Central memory CD8-positive, alpha-beta T cell (primary cell): ENCODE measurements at places on chromosomes 4 and X.

DNA sequence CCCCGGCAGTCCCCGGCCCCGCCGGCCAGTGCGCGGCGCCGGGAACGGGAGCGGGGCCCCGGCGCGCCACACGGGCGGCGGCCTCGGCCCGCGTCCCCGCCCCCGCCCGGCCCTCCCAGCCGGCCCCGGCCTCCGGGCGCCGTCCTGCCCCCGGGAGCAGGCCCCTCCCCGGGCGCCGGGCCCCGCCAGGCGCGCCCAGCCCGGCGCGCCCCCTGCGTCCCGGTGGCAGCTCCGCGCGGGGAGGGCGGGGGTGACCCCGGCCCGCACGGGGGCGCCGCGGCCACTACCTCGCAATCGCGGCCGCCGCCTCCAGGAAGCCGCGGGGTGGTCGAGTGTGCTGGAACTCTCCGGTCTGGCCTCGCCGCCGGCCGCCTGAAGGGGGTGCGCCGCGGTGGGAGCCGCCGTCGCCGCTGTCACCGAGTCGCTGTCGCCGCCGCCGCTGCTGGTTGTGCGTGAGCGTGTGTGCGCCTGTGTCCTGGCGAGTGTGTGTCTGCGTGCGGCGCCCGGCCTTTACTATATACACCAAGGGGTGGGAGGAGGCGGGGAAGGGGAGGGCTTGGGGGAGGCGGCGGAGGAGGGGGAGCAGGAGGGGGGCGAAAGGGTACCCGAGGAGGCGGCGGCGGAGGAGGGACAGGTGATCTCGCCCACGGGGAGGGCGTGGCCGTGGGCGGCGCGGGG is at the start of gene RAI2:
Gene RAI2, minus strand, starts transcription at position 488 of the 678 bp plus-strand sequence. CDS start 59,288 bp downstream, outside the sequence.
- no peaks in the 10 kb centered on the region for H3K36me3 ChIP-seq
- peak within 1 kb of the TSS; percentile 56 for H3K4me3 ChIP-seq
- peaks cover 49% of the 10 kb centered on the region for H3K27me3 ChIP-seq
- no peaks in the 10 kb centered on the region for H3K4me1 ChIP-seq
- no peak for DNase-seq

GRCh38 chrX:110086162-110086915 is 83.4 kb downstream of the TMEM164 start:
- H3K27ac ChIP-seq, result no peak overlapping the region
- H3K4me1 ChIP-seq, result peaks cover 12% of the 10 kb centered on the region
- peaks cover 3% of the 10 kb centered on the region for H3K36me3 ChIP-seq
- no peak for DNase-seq
- H3K27me3 ChIP-seq, result no peaks in the 10 kb centered on the region
- no peak overlapping the region for H3K4me3 ChIP-seq

- peak overlapping the region; percentile 53 for H3K4me3 ChIP-seq
- no peak overlapping the region for H3K27ac ChIP-seq
- H3K4me1 ChIP-seq, result peaks cover 8% of the 10 kb centered on the region
- peaks cover 2% of the 10 kb centered on the region for H3K36me3 ChIP-seq
Measured at GRCh38 chrX:40004921-40005291, 92.9 kb downstream of the BCOR start.

DNA sequence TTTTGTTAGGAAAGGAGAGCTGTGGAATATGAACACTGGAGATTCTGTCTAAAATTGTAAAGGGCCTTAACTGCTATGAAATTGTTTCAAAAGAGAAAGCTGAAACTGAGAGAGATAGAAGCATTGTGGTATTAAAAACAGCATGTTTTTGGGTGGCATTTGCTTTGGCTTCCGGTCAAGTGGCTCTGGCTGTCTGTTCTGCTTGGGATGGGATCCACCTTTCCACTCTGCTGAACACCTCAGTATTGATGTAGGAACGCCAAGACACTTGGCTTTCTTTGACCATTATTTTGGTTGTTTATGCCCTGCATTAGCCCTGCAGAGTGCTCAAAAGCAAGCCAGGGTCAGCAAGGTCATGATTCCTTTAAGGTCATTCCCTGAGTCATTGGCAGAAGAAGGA is 199.7 kb downstream of the SLC4A4 start:
- no peak overlapping the region for H3K27ac ChIP-seq
- no peak overlapping the region for H3K4me3 ChIP-seq
- H3K27me3 ChIP-seq, result no peaks in the 10 kb centered on the region
- no peaks in the 10 kb centered on the region for H3K36me3 ChIP-seq
- H3K4me1 ChIP-seq, result no peaks in the 10 kb centered on the region

DNA sequence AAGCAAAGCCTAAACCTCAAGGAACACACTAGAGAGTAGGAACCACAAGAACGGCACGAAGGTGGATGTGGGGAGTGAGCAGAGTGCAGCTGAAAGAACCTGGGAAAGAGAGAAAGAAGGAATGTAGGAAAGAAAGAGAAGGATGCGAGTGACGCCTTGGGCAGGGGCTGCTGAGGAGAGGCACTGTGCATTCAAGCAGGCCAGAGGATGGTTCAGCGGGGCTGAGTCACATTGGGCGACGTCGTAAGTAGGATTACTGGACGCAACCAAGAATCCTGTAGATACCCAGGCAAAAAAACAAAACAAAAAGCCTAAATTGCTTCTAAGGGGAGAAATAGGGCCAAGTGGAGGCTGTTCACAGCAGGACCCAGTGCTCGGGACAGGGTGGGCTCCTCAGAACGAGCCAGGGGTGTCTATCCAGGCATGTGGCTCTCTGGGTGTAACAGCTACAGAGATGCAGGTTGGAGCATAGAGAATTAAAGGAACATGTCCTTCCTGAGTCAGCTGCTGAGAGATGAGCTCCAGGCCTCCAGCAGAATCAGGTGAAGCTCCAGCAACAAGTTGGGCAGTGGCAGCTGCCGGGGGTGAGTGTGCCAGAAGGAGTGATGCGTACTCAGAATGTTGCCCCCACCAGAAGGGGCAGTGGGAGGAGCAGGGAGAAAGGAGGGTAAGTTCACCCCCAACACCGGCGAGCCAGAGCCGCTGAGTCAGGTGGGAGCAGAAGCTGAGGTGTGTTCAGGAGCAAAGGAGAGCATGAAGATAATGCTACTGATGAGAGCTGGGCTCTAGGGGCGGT is 38.6 kb downstream of the NELFA start:
- DNase-seq, result no peak
- no peaks in the 10 kb centered on the region for H3K27me3 ChIP-seq
- no peaks in the 10 kb centered on the region for H3K4me1 ChIP-seq
- peak overlapping the region; percentile 23 for H3K27ac ChIP-seq
- H3K36me3 ChIP-seq, result peaks cover 10% of the 10 kb centered on the region

- H3K27ac ChIP-seq, result no peak overlapping the region
- H3K36me3 ChIP-seq, result no peaks in the 10 kb centered on the region
- H3K27me3 ChIP-seq, result no peaks in the 10 kb centered on the region
- H3K4me1 ChIP-seq, result no peaks in the 10 kb centered on the region
- no peak for DNase-seq
- H3K4me3 ChIP-seq, result no peak overlapping the region
Measured at GRCh38 chr4:73843369-73843768, 6.9 kb downstream of the CXCL6 start.

DNA sequence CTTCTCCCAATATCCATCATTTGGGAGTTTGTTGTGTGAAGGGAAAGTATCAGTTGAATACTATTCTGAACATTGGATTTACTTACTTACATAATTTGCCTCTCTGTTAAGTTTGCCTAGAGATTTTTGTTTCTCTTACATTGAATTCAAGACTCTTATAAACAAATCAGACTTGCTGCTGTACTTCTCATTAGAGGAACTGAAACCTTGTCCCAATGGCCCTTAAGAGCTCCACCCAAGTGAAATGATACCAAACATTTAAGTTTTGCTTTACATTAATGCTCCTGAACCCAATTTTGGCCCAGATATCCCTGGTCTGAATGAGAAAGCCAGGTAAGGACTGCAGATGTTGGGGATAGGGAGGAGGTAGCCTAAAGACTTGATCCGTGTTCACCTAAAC is 32.0 kb downstream of the HAND2 start:
- no peak for DNase-seq
- H3K4me1 ChIP-seq, result peaks cover 9% of the 10 kb centered on the region
- peaks cover 56% of the 10 kb centered on the region for H3K27me3 ChIP-seq
